ENCODE measurements at places on chromosomes 2 and 18.

GRCh38 chr2:102072741-102073140 lies 69.8 kb upstream of the IL1R1 start:
- DNase-seq: no peak

DNA sequence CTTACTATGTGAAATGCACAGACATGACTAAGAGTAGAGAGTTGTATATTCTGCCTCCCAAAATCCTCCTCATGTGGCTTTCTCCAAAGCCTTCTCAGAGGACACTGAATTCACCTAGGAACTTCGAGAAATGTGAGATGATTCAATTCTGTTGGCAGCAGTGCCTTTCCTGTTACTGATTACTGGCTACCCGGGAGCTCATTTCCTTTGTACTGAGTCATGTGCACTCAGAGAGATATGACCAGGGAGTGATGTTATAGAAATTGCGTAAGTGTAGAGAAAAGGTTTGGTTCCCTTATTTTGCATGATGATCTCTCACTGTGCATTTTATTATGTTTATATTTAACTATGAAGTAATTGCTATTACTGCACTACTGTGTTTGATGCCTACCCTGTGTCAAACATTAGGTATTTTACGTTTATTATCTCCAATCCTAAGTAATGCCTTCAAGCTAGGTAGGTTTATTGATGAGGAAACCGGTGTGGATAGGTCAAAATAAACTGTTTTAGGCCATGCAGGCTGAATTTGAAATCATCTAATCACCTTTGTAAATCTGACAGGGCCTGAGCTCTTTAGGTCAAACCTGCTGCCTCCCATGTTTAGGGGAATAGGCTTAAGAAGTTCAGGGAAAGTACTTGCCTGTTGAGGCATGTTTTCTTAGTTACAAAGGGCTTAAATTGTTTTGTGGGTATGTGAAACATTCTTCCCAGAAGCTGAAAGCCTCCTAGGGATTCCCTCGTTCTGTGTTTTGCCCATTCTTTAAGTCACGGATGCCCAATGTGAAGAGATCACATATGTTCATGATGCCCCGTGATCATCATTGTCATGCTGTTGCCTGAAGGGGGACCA lies 86.8 kb downstream of the FMNL2 start:
- DNase-seq: peak; percentile 67

DNA sequence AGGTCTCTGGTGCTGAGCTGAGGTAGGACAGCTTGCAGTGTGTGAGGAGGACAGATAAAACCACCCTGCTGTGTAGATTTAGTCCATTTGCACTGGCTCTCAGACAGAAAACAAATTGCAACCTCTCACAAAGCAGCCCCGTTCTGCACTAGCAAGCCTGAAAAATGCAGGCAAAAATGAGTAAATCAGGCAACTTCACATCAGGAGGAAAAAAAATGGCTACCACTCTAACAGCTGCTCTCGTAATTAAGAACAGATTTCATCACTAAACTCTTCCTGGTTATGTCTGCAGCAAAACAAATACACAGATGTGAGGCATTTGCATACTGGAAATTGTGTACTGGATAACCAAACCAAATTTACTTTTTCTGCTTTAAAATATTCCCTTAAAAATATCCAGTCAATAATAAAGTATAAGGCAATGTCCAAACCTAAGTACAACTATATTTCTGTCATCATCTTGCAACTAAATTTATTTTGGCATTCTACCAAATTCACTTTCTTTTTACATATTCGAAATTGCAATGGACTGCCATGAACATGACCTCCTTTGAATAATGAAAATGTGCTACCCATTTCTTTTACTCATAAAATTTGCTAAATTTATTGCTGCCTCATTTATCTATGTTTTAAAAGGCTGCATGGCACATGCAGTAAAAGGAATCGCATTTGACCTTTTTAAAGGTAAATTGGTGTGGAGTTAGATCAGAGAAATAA lies 157.4 kb downstream of the AFF3 start:
- peak; percentile 91 for DNase-seq

DNA sequence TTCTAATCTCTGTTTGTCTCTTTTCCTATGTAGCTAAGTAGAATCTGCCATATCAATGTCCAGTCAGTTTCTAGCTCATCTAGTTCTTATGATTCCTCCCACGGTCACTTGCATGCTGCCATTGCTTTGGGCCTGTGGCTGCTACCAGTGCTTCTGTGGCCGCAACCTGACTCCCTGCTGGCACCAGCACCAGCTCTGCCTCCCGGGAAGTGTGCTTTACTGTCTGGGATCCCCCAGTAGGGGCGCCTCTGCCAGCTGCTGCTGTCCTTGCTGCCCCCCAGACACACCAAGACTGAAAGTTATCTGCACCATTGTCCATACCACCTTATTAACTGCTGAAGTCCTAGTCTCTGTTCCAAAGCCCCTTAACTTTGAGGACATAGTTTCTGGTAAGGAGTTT lies 56.3 kb downstream of the RAPGEF4 start:
- no peak for DNase-seq

DNA sequence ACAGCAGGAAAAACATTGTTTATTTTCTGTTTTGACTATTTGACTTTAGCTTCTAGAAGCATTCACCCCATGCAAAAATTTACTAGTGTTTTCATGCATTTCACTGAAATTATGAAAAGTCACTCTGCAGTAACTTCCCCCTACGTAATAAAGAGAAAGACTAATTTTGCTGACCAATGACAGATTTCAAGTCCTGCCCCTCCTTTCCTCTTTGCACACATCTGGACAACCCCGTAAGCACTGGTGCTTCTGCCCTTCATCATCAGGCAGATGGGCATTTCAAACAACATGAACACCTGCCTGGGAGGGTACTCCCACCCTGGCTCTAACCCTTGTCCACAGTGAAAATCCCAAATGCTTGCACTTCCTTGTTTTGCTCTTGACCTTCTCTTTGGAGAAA lies 815.0 kb upstream of the ID2 start:
- no peak for DNase-seq

DNA sequence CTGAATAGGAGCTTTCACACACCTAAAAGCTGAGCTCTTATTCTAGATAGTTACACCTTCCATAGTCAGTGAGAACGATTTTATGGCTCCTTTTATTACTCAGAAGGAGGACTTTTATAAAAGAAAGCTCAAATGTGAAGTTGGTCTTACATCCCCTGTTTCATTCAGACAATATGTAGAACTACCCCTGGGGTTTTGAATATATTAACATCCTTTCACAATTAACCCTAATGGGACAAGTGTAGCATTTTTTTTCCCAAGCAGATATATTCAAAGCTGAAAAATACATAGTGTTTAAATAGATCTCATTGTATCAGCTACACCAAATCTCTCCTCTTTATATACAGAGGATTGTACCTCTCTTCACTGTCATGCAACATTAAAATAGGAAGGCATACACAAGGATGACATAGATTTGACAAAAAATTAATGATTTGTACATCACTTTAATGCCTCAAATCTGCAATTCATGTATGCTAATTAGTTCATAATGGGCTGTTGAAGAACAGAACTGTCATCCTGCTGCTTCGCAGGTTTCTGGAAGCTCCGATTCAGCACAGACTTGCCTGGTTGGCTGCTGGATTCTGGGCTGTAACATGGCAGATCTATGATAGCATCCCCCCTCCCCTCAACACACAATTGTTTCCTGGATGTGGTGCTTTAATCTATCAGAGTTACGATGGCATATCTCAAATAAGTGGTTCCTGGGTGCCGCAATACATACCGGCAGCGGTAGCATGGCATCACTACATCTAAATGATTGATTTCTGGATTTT lies 129.7 kb upstream of the PARD3B start:
- DNase-seq: no peak

DNA sequence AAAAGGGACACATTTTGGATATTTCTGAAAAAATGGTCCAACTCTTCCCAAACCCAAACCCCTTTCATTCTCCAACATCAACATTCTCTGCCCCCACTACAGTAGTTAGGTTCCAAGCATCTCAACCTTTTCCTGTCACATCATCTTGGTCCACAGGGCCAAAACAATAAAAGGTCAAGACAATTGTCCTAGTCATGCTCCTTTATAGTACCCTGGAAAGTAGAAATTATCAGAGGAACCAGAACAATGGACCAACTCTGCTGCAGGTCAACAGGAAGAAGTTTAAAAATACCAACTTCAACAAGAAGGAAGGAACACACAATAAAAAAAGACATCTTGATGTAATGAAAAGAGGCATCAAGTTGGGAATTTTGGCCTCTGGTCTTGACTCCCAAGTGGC lies 36.1 kb downstream of the CLASP1 start:
- no peak for DNase-seq

DNA sequence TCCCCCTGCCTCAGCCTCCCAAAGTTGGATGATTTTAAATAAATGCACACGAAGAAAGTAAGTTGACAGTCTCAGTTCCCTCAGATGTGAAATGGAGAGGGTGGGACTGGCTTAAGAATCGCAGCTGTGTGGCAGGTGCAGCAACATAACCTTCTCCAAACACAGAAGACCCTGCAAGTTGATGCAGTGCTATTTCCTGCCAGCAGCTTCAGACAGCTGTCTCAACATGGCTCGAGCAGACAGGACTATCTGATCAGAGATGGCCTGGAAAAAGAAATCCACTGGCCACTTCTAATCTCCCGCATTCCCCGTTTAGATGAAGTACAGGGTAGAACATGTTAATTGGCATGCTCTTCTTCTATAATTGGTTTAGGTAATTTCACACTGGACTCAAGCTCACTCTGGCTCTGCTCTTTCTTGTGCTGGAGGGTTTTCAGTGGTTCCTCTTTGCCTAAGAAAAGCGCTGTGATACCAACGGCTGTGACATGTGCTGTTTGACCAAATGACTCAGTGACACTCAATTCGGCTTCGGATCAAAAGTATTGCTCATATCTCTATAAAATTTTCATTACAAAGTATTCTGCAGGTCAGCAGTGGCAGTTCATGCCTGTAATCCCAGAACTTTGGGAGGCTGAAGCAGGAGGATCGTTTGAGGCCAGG lies 40.2 kb downstream of the MYOM1 start:
- no peak for DNase-seq

- no peak for DNase-seq
Observed at GRCh38 chr18:48376934-48377333, 32.2 kb downstream of the ZBTB7C start.

DNA sequence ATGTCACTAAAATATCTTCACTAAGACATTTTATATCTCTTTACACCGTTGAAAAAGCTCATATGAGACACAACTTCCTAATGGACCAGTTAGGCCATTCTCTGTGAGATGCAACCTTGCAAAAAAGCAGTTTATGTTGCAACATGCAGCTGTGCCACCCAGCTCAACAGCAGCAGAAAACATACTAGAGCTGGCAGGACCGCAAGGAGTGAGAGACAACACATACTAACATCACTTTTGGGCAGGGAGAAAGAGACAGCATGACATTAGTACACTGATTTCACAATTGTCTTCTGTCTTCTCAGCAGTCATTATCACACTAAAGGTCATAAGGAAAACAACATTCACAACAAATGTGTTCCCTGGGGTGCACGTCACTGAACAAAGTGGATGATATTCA lies 122.9 kb downstream of the EPB41L3 start:
- DNase-seq: peak; percentile 61

GRCh38 chr2:44817673-44818335 lies 123.7 kb upstream of the SIX3 start:
- no peak for DNase-seq

- no peak for DNase-seq
Observed at GRCh38 chr2:216465579-216466195, 33.0 kb upstream of the RPL37A start.

DNA sequence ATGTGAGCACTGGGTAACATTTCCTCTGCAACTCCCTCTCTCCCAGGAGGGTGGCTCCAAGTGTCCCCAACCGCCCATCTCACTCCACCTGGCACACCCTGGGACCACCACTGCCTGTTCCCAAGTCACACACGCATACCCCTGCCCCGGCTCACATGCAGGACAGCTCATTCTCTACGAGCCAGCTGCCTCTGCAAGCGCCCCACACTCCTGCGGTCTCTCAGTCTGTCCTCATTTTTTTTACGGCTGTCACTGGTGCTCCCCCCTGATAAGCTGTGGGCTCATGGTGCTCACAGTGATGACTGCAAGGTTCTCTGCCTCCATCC lies 30.8 kb downstream of the AFG3L2 start:
- DNase-seq: no peak

DNA sequence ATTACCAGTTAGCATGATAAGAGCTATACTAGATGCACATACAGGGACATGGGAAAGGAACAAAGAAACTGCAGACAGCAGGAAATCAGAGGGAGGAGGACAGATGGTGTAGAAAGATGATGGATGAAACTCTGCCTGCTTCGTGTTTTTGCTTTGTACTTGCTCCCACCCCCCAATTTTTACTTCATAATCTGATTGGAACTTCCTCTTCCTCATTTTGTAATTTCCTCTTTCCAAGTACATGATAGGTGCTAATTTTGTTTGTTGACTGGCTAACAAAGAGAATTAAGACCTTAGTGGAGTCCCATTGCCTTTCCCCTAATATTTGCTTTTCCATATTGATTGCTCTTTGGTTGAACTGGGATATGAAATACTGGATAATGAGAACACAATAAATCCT lies 76.0 kb upstream of the PELI1 start:
- DNase-seq: no peak

GRCh38 chr2:144524118-144525009 lies 4.4 kb upstream of the ZEB2 start:
- peak; percentile 83 for DNase-seq

- peak; percentile 39 for DNase-seq
Observed at GRCh38 chr2:232418466-232419244, 12.0 kb downstream of the ALPG start.

DNA sequence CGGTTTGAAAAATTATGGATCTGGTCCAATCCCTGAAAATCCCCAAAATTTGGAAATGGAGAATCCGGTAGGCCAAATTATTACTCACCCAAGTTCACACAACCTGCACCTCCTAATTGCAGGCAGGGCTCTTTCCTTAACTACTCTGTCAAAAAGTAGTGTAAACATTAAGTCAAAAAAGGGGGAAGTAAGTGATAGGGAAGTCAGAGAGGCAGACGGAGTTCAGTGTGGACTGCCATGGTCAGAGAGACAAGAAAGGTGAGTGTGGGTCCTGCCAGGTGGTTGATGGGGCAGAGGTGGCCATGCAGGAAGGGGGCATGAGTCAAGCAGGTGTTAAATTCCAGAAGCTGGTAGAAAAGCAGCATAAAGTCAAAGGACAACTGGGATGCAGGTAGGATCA lies 104.7 kb upstream of the STPG4 start:
- no peak for DNase-seq

DNA sequence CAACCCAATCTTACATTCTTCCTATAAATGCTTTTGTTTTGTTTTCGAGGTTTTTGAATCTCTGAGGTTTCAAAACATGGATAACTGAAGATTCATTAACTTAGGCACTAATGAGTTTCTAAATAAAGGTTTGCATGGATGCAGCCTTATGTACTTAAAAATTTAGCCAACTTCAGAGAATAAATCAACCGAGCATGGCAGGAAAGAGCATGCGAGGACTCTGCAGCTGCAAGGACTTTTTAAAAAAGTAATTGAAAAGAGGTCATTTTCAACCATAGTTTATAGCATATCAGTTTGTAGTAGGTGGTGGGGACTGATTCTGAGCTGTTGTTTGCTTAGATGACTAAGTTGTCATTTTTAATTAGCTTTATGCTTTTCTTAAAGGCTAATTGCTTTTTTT lies 567.0 kb upstream of the ZEB2 start:
- DNase-seq: peak; percentile 80
